Lower lobe of right lung (tissue), 2 donors: ENCODE measurements at places on chromosomes 5 and 9.
A peak's percentile ranks its signal among the peaks of the same experiment; 100 is the strongest.

GRCh38 chr9:83473488-83473971 is 64.7 kb downstream of the FRMD3 start:
- no peaks in the 10 kb centered on the region for H3K27me3 ChIP-seq
- H3K36me3 ChIP-seq: no peaks in the 10 kb centered on the region
- H3K4me1 ChIP-seq: peaks cover 34% of the 10 kb centered on the region
- DNase-seq: no peak
- peak overlapping the region; percentile 24 for H3K4me3 ChIP-seq

GRCh38 chr9:117938086-117938485 is 233.9 kb downstream of the TLR4 start:
- H3K36me3 ChIP-seq: no peaks in the 10 kb centered on the region
- DNase-seq: no peak
- H3K4me3 ChIP-seq: no peak overlapping the region
- H3K27ac ChIP-seq: no peak overlapping the region

GRCh38 chr5:141814064-141814964 is 63.9 kb downstream of the PCDH1 start:
- peaks cover 12% of the 10 kb centered on the region for H3K4me1 ChIP-seq
- DNase-seq: peak; percentile 71
- H3K27me3 ChIP-seq: peaks cover 4% of the 10 kb centered on the region
- no peaks in the 10 kb centered on the region for H3K36me3 ChIP-seq
- H3K4me3 ChIP-seq: no peak overlapping the region

- no peaks in the 10 kb centered on the region for H3K27me3 ChIP-seq
- DNase-seq: no peak
- no peak overlapping the region for H3K27ac ChIP-seq
- peaks cover 4% of the 10 kb centered on the region for H3K36me3 ChIP-seq
- H3K4me3 ChIP-seq: no peak overlapping the region
Observed at GRCh38 chr9:77305622-77306400, 128.5 kb downstream of the VPS13A start.

- H3K27ac ChIP-seq: no peak overlapping the region
- no peaks in the 10 kb centered on the region for H3K27me3 ChIP-seq
- no peaks in the 10 kb centered on the region for H3K36me3 ChIP-seq
- H3K4me3 ChIP-seq: peak overlapping the region; percentile 27
- DNase-seq: no peak
- H3K4me1 ChIP-seq: peaks cover 20% of the 10 kb centered on the region
Observed at GRCh38 chr9:27412963-27413362, 111.1 kb upstream of the IFNK start.

GRCh38 chr9:136808806-136809158 is 1.0 kb downstream of the RABL6 start:
- peaks cover 34% of the 10 kb centered on the region for H3K4me1 ChIP-seq
- peak overlapping the region; percentile 92 for H3K27ac ChIP-seq
- H3K4me3 ChIP-seq: peak overlapping the region; percentile 92
- no peaks in the 10 kb centered on the region for H3K27me3 ChIP-seq
- peaks cover 12% of the 10 kb centered on the region for H3K36me3 ChIP-seq

GRCh38 chr5:147578228-147579024 is 68.6 kb upstream of the DPYSL3 start:
- no peaks in the 10 kb centered on the region for H3K4me1 ChIP-seq
- no peak overlapping the region for H3K27ac ChIP-seq
- no peak overlapping the region for H3K4me3 ChIP-seq
- H3K27me3 ChIP-seq: no peaks in the 10 kb centered on the region
- no peak for DNase-seq

- no peak overlapping the region for H3K27ac ChIP-seq
- no peak overlapping the region for H3K4me3 ChIP-seq
- no peaks in the 10 kb centered on the region for H3K27me3 ChIP-seq
- no peaks in the 10 kb centered on the region for H3K4me1 ChIP-seq
- no peak for DNase-seq
Observed at GRCh38 chr9:20200581-20200980, 411.7 kb upstream of the SLC24A2 start.

GRCh38 chr9:32486839-32487562 is 39.0 kb downstream of the RIGI start:
- H3K27me3 ChIP-seq: no peaks in the 10 kb centered on the region
- peaks cover 98% of the 10 kb centered on the region for H3K36me3 ChIP-seq
- DNase-seq: no peak
- H3K4me3 ChIP-seq: no peak overlapping the region

DNA sequence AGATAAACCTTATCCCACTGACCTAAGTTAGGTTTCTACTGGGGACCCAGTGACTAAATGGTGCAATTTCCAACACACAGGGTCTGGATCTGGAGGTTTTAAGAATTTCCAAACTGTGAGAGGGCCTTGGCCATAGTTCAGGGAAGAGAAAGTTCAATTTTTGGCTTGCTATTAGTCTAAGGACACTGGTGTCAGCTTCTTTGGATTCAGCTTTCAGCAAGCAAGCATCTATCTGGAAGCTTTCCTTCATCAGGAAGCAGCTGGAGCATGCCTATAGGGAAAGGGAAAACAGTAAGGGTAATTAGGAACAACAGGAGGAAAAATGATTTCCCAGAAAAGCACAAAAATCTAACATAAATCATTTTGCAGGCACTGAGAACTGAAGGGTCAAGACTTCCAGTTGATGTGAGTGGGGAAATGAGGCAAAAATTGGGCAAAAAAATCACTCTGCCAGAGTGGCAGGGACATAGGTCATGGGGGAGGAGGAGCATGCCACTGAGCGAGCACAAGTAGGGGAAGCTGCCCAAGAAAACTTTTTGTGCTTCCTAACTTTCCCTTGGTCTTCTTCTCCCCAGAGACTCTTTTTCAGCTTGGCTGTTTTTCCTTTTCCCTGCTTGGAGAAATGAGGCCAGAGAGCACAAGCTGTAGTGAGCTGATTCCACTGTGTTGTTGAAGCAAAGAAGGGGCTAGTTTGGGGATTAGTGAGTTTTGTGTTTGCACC is 299.6 kb downstream of the FGF10 start:
- H3K36me3 ChIP-seq: no peaks in the 10 kb centered on the region
- no peaks in the 10 kb centered on the region for H3K27me3 ChIP-seq
- DNase-seq: no peak
- no peaks in the 10 kb centered on the region for H3K4me1 ChIP-seq
- no peak overlapping the region for H3K27ac ChIP-seq
- no peak overlapping the region for H3K4me3 ChIP-seq

- no peaks in the 10 kb centered on the region for H3K4me1 ChIP-seq
- no peak overlapping the region for H3K27ac ChIP-seq
- H3K27me3 ChIP-seq: no peaks in the 10 kb centered on the region
- no peak overlapping the region for H3K4me3 ChIP-seq
Observed at GRCh38 chr5:88452820-88453219, 184.2 kb upstream of the TMEM161B start.

DNA sequence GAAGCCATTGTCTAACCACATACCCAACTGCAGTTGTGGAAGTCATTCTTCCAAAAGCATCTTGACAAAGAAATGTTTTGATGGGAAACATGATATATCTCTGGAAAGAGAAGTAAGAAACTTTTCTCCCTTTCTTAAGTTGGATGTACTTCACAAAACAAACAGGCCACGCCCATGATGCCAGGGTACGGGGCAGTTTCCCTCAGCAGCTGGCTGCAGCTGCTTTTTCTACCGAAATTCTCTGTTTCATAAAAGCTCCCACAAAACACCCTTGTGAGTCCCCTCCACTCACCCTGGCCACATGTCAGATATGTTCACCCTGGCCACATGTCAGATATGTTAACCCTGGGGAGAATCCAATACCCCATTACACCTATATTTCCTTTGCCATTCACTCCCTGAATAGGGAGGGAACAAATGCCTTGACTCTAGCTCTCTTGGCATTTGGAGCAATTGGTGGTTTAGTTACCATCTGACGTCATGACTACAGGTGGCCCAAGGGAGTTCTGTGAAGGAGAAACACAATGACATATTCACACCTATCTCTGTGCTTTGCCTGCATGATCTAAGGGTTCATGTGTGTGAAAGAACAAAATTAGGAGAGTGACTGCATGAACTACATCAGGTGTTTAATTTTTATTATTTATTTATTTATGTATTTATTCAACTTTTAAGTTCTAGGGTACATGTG is 103.0 kb downstream of the AOPEP start:
- no peaks in the 10 kb centered on the region for H3K36me3 ChIP-seq
- DNase-seq: no peak
- no peak overlapping the region for H3K27ac ChIP-seq
- peaks cover 12% of the 10 kb centered on the region for H3K4me1 ChIP-seq
- H3K4me3 ChIP-seq: no peak overlapping the region

DNA sequence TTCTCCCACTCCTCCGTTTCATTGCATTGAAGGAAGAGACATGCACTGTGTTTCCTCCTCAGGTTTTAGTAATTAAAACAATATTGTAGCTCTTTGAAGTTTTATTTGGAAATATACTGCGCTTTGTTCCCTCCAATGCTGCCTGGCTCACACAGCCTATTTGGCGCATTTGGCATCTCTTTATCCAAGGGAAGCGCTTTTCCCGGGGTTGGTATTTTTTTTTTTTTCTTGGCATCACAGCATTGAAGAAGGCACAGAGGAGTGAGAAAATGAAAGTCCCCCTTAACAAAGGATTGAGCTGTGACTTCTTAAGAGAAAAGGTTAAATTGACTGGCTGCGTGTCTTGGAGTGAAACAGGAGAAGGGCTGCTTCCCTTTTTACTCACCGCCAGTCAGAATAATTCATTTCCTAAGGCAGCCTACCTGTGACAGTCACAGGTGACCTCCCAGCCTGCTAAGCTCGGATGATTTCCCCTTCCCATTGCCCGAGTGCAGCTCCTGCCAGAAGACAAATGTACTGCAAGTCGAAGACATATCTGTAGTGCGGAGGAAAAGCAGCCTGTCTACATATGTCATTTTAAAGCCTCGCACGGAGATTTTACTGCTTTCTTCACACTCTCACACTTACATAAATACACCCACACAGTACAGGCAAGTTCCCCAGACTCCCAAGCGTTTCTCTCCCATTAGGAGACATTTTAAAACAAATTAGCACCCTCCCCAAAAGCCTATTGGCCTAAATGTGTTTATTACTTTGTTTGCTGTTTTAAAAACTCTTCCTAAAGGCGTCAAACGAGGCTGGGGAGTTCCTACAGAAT is 665.5 kb upstream of the ZNF608 start:
- peak overlapping the region; percentile 12 for H3K4me3 ChIP-seq
- H3K4me1 ChIP-seq: peaks cover 37% of the 10 kb centered on the region
- no peaks in the 10 kb centered on the region for H3K36me3 ChIP-seq
- H3K27ac ChIP-seq: peak overlapping the region; percentile 63
- no peaks in the 10 kb centered on the region for H3K27me3 ChIP-seq
